ENCODE measurements at places on chromosomes 1 and 21.

GRCh38 chr1:63523738-63524137 is 413 bp downstream of the EFCAB7 start:
- peak overlapping the region; percentile 97 for H3K27ac ChIP-seq
- no peak for DNase-seq
- peaks cover 5% of the 10 kb centered on the region for H3K4me1 ChIP-seq
- no peaks in the 10 kb centered on the region for H3K27me3 ChIP-seq

GRCh38 chr1:96999191-96999590 is 277.6 kb downstream of the PTBP2 start:
- no peak for DNase-seq
- no peaks in the 10 kb centered on the region for H3K4me1 ChIP-seq
- H3K27me3 ChIP-seq, result no peaks in the 10 kb centered on the region
- H3K4me3 ChIP-seq, result no peak overlapping the region

- H3K4me1 ChIP-seq, result peaks cover 16% of the 10 kb centered on the region
- peak overlapping the region; percentile 98 for H3K27ac ChIP-seq
- peak overlapping the region; percentile 98 for H3K4me3 ChIP-seq
- H3K36me3 ChIP-seq, result peaks cover 5% of the 10 kb centered on the region
- no peak for DNase-seq
These were observed 1.3 kb upstream of the PARK7 start for GRCh38 chr1:7960165-7960564.

DNA sequence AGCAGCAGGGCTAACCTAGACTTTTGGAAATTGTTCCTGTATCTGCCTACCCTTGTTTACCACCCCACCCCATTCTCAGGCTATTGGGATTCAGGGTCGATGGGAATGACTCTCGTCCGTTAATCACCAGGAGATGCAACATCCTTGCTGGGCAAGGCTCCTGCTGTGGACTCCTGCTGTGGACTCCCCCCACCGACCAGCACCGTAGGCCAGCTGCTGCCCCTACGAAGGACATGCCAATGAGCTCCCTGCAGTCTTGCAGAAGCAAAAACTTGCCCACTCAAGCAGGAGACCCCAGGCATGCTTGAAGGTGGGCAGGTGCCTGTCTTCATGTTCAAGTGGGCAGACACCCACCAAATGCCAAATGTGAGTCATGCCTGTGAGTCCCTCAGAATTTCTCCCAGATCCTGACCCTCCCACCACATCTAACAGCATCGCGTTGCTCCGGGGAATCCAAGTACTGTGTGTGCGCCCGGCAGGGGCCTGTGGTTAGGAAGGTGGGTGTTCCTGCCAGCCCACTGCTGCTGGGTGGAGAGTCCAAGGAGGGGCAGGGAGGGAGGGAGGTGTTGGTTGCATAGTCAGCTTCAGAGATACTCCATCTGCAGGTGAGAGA is 41.7 kb upstream of the SOX13 start:
- H3K4me3 ChIP-seq, result no peak overlapping the region
- no peak overlapping the region for H3K27ac ChIP-seq
- H3K27me3 ChIP-seq, result no peaks in the 10 kb centered on the region
- no peak for DNase-seq

DNA sequence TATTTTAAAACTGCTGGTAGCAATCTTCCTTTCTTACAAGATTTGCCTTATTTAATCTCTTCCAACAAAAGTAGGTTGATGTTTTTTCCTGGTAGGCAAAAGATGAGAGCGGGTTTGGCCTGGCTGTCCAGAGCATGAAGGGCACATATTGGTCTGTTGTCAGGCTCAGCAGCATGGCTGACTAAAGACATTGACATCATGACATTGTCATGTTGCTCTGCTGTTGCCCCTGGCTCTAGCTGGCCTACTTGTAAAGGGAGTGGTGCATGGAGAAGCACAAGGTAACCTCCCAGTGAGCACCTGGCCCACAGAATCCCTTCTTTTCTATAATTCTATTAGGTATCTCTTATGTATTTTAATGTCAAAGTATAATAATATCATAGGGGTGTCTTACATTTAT is 23.6 kb downstream of the GNPAT start:
- no peak for DNase-seq
- no peaks in the 10 kb centered on the region for H3K27me3 ChIP-seq
- H3K36me3 ChIP-seq, result peaks cover 3% of the 10 kb centered on the region
- H3K4me3 ChIP-seq, result no peak overlapping the region

- H3K27me3 ChIP-seq, result no peaks in the 10 kb centered on the region
- H3K4me1 ChIP-seq, result peaks cover 85% of the 10 kb centered on the region
- peak overlapping the region; percentile 93 for H3K27ac ChIP-seq
- peak; percentile 19 for DNase-seq
- no peak overlapping the region for H3K4me3 ChIP-seq
These were observed 5.3 kb downstream of the PSRC1 start for GRCh38 chr1:109277434-109278204.

GRCh38 chr21:26469789-26470188 is 103.3 kb downstream of the CYYR1 start:
- H3K4me1 ChIP-seq, result no peaks in the 10 kb centered on the region
- DNase-seq, result no peak
- H3K36me3 ChIP-seq, result no peaks in the 10 kb centered on the region
- no peaks in the 10 kb centered on the region for H3K27me3 ChIP-seq
- H3K27ac ChIP-seq, result no peak overlapping the region

GRCh38 chr1:205317311-205317917 is 4.1 kb downstream of the NUAK2 start:
- no peaks in the 10 kb centered on the region for H3K36me3 ChIP-seq
- H3K4me1 ChIP-seq, result peaks cover 96% of the 10 kb centered on the region
- H3K4me3 ChIP-seq, result no peak overlapping the region
- DNase-seq, result no peak

GRCh38 chr1:90144820-90145219 is 149.9 kb downstream of the ZNF326 start:
- H3K4me1 ChIP-seq, result no peaks in the 10 kb centered on the region
- no peak overlapping the region for H3K4me3 ChIP-seq
- no peaks in the 10 kb centered on the region for H3K36me3 ChIP-seq
- DNase-seq, result no peak

DNA sequence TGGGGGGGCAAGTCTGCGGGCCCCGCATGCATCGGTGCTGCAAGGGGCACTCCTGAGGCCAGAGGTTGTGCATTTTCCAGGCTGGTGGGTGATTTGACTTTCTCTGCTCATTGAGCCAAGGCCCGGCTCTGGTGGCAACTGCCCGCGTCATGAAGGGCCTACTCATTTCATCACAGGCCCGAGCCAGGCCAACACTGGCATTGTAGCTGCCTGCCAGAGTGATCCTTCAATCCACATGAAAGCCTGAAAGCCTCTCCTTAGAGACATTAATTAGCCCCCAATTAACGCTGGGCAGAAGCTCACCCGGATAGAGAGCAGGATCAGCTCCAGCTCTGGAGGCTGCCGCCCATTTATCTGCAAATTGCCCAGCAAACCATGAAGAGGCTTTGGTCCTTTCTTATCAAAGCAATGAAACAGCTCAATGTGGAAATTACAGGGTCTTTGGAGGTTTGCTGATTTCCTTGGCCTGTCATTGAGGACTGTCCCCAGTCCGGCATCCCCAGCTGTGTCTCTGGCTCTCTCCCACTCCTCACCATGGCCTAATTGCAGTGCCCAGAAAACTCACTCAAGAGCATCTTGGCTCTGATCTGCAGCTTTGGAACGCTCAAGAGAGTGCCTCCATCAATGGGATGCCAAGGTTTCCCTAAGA is 50.4 kb upstream of the STUM start:
- no peak for DNase-seq
- no peaks in the 10 kb centered on the region for H3K36me3 ChIP-seq
- no peak overlapping the region for H3K4me3 ChIP-seq
- no peak overlapping the region for H3K27ac ChIP-seq

- H3K4me1 ChIP-seq, result no peaks in the 10 kb centered on the region
- no peak for DNase-seq
- no peak overlapping the region for H3K27ac ChIP-seq
These were observed 86.1 kb upstream of the CD53 start for GRCh38 chr1:110786802-110787327.

- no peaks in the 10 kb centered on the region for H3K27me3 ChIP-seq
- H3K36me3 ChIP-seq, result no peaks in the 10 kb centered on the region
- H3K27ac ChIP-seq, result no peak overlapping the region
- peaks cover 44% of the 10 kb centered on the region for H3K4me1 ChIP-seq
These were observed 64.1 kb downstream of the DNTTIP2 start for GRCh38 chr1:93814795-93815340.

DNA sequence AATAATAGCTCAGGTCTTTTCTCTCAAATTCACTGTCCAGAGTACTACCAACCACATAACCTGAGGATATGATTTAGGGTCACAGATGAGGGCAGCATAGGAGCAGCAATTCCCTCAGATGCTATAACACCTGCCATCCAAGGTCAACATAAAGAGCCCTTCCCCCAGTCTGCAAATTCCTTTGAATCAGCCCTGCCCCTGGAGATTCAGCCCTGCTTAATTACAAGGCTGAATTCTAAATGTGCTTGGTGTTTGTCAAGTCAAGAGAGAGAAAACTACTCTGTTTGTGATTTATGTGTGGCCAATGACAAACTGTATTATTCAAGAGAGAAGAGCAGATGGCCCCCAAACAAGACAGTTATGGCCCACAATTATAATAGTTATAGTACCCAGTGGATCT is 195.7 kb upstream of the ADGRL2 start:
- no peaks in the 10 kb centered on the region for H3K36me3 ChIP-seq
- no peak overlapping the region for H3K4me3 ChIP-seq
- DNase-seq, result no peak
- no peaks in the 10 kb centered on the region for H3K4me1 ChIP-seq
- H3K27ac ChIP-seq, result no peak overlapping the region

GRCh38 chr1:34829250-34829649 is 30.3 kb downstream of the SMIM12 start:
- H3K4me3 ChIP-seq, result no peak overlapping the region
- no peak overlapping the region for H3K27ac ChIP-seq
- no peak for DNase-seq

DNA sequence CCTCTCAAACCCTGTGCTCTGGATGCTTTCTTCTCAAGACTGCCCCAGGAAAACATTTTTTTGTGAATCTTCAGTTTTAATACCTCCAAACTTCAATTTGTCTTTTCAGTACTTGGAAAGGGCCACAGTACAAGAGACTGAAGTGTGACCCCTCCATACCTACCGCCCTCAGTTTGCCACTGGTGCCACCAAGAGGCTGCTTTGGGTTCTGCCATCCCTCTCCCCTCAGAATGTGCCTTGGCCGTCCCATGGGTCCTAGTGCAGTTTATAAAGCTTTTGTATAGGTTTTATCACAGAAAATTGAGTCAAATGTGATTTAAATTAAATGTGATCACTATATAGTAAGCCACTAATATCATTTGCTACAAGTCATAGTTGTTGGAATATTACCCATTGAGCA is 60.8 kb upstream of the PGD start:
- H3K27ac ChIP-seq, result no peak overlapping the region
- no peak for DNase-seq
- H3K36me3 ChIP-seq, result peaks cover 9% of the 10 kb centered on the region
- H3K27me3 ChIP-seq, result no peaks in the 10 kb centered on the region
- no peak overlapping the region for H3K4me3 ChIP-seq

DNA sequence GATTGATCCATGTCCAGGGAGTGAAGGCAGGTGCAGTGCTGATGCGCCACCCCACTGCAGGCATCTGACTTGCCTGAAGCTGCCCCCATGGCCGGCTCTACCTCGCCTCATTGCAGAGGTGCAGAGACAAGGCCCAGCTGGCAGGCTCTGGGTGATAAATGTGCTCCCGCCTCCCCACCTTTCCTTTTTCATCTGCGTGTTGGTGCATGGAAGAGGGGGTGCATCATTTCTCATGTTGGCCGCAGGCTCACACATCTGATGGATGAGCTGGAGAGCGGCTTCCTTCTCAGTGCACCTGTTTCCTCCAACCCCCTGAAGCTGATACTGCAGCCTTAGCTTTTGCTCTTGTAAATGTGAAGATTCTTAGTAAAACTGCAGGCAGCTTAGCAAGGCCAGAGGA is 306.0 kb upstream of the KAZN start:
- H3K27ac ChIP-seq, result no peak overlapping the region
- H3K4me3 ChIP-seq, result no peak overlapping the region
- DNase-seq, result no peak
- H3K4me1 ChIP-seq, result peaks cover 36% of the 10 kb centered on the region
- no peaks in the 10 kb centered on the region for H3K27me3 ChIP-seq
- H3K36me3 ChIP-seq, result no peaks in the 10 kb centered on the region

DNA sequence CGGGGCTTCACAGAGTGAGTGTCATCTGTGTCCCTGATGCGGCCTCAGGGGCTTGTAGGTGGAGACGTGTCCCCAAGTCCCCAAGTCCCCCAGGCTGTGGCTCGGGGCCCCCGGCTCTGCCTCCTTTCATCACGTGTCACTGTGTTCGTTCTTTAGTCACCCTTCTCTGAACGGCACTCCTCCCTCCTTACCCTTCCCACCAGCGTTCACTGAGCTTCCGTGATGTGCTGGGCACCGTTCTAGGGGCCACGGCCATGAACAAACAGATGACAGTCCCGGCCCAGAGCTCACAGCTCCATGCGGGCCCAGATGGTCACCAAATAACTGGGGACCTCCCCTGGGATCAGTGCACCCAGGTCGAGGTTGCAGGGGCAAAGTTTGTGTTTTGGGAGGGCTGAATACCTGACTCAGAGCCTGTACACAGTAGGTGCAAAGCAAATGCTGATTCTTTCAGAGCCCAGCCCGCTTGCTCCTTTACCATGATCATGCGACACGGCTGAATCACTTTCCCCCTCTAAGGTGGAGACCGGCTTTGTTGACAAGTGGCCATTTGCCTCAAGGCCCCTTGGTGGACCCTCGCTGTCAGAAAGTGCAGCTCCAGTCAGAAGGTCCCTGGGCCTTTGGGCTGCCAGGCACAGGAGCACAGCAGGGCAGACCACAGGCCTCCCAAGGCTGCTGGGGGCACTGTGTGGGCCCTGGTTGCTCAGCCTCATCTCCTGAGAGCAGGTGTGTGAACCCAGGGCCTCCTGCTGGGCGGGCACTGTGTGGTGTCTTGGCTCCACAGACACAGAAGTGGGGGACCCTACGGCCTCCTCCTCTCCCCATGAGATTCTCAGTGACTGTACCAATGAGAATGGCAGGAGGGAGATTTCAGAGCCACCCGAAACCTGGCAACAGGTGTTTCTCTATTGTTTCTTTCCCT is 592.5 kb downstream of the PTPRU start:
- DNase-seq, result no peak
- no peaks in the 10 kb centered on the region for H3K27me3 ChIP-seq
- H3K27ac ChIP-seq, result no peak overlapping the region
- H3K36me3 ChIP-seq, result no peaks in the 10 kb centered on the region

GRCh38 chr1:229625071-229625914 is 629 bp downstream of the TAF5L start:
- H3K4me3 ChIP-seq, result peak overlapping the region; percentile 96
- H3K4me1 ChIP-seq, result peaks cover 63% of the 10 kb centered on the region
- DNase-seq, result no peak
- H3K27me3 ChIP-seq, result no peaks in the 10 kb centered on the region
- peak overlapping the region; percentile 85 for H3K27ac ChIP-seq
- H3K36me3 ChIP-seq, result peaks cover 6% of the 10 kb centered on the region
